ENCODE measurements at places on chromosomes 5 and 9. TPM values are rescaled to one million over a fixed set of nuclear protein-coding genes. Genes with fewer than 3 reads are reported as not detected.

BARHL1 gene
- not detected for total RNA-seq

SLC24A2 gene
- not detected for total RNA-seq

TICAM2 gene
- total RNA-seq = 3.5 TPM

NMUR2 gene
- not detected for total RNA-seq

GABRA6 gene
- total RNA-seq = not detected

ACOT12 gene
- not detected for total RNA-seq

HRH2 gene
- total RNA-seq = 20.0 TPM

TLX3 gene
- not detected for total RNA-seq

MBLAC2 gene
- total RNA-seq = 3.4 TPM

G3BP1 gene
- 128 TPM for total RNA-seq

SHISAL2B gene
- not detected for total RNA-seq

TMEM171 gene
- 0.21 TPM for total RNA-seq

OTP gene
- total RNA-seq = not detected
